IMR-90 (cell line): ENCODE measurements at places on chromosomes 7 and 10. TPM values are rescaled to one million over a fixed set of nuclear protein-coding genes. Genes with fewer than 3 reads are reported as not detected.

GRCh38 chr7:102282465-102283362, 4.0 kb upstream of the SH2B2 start:
- no peak for DNase-seq

GRCh38 chr7:151311294-151311864, 30.2 kb upstream of the NUB1 start:
- no peak for DNase-seq

- DNase-seq = no peak
Observed at GRCh38 chr10:74418285-74418872, 267.4 kb downstream of the ADK start.

DNA sequence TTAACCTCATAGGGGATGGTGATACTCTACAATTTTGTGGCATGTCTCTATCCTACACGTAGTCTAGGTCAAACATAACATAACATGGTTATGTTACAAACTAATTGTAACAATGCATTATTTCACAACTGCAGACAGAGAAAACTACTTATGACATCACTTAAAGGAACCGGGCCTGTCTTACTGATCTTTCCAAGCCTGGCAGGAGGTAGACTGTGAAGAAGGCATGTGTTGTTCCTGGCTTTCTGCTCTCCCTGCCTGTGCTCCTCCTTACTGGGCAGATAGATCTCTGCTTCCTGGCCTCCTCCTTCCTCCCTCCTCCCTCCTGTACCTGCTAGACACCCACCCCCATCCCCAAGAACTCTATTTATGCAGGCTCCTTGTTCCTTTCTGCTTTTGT, 5.4 kb downstream of the CACNB2 start:
- peak; percentile 35 for DNase-seq

GRCh38 chr10:13392701-13393100, 44.6 kb upstream of the SEPHS1 start:
- DNase-seq = no peak

The ZNF775 gene
- 1.4 TPM in 2 replicates for total RNA-seq

The IL6 gene
- total RNA-seq = 15.2 and 18.3 TPM in 2 replicates

GRCh38 chr10:126250045-126250444, 138.2 kb downstream of the ADAM12 start:
- no peak for DNase-seq

- DNase-seq = peak; percentile 88
Observed at GRCh38 chr7:832167-832967, at the start of gene SUN1. Gene SUN1 (plus strand): TSS chr7:832476. CDS start chr7:832525, 49 bp downstream.
